ENCODE measurements at places on chromosomes 2 and 18.

DNA sequence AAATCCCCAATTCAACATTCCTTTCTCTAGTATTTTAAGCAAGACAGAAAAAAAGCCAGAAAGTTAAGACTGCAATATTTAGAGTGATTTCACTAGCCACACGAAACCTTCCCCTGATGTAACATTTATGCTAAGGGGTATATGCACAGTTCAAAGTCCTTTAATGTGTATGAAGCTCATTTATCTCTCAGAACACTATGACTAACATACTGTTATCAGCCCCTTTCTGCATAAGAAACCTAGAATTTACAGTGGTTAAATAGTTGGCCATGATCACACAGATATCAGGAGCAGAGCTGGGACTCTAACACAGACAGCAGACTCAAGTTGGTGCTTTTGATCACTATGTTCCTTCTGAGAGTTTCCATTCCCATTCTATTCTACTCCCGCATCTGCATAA, 185.5 kb downstream of the CDH2 start:
- DNase-seq, result no peak

DNA sequence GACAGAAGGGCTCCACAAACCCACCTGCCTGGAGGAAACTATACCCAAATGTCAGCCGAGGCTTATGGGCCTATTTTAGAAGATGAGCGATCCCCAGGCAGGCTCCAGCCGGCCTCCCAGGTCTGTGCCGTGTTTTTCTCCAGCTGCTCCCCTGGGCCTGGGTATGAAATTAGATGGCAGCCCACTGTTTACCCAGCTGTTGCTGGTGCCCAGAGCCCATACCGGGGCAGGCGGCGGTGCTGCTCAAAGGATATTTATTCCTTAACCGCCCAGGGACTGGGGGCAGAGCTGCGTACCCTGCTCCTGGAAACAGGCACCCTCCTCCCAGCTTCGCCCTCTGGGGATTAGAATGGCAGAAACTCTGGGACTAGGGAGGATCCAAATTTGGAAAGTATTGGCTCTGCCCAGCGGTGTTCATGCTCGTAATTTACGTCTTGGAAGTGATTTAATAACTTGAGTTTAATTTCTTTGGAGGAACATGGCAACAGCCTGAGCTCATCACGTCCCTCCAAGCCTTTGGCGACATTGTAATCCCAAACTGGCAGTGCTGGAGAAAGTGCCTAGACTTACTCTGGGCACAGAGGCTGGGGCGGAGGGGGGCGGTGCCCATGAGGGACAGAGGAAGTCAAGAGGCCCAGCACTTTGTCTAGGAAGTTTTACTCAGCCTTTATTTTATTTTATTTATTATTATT, 199.2 kb downstream of the KLHL29 start:
- DNase-seq, result peak; percentile 93

- DNase-seq, result no peak
Measured at GRCh38 chr2:167582619-167583018, 664.8 kb downstream of the STK39 start.

DNA sequence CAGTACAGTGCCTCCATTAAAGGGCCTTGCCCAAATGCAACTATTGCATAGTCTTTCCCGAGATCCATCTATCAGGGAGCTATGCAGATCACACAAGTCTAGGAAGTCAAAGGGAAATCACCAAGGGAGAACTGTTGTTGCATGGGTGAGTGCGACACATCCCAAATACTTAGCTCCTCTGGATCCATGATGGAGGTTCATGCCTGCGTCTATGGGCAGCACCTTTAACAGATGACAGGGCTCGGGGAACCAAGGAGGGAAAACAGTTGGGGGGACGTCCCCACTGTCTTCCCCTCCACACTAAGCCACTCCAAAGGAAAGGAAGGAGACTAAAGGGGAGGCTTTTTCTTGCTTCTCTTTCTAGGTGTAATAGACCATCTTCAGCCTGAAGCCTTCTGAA, 552.8 kb upstream of the PKDCC start:
- DNase-seq, result no peak

DNA sequence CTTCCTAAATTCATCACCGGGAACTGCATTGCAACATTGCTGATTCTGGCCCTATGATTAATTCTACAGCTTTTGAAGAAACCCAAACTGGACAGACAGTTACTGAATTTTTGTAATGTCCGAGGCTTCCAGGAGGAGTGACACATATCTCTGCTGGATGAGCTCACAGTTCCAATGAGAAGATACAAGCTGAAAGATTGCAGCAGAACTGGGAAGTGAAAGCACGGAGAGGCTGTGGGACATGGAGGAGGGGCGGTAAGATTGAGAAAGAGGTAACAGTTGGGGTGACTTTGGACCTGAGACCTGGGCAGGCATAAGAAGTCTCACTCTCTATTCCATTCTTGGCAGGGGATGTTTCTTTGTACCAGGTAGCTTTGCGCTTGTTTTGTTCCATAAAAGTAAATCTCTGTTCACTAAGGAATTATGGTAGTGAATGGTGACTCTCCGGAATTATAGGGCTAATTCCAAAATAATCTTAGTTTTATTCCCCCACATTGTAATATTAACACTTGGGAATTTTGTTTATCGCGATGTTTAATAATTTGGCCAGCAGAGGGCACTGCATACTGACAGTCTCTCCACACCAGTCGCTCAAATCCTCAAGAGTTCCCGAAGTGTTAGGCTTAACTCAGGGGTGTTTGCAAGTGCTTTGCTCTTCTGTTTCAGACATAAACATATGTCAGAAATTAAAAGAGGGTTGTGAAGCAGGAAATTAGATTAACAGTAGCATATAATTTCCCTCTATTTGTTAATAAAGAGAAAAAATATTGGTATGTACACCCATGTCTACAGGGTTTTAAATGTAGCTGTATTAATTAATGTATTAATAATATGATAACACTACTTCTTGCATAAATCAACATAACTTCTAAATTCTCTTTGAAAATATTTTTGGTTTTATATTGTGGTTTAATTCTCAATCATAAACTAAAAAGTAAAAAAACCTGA, 201.4 kb downstream of the SOCS6 start:
- DNase-seq, result peak; percentile 77

DNA sequence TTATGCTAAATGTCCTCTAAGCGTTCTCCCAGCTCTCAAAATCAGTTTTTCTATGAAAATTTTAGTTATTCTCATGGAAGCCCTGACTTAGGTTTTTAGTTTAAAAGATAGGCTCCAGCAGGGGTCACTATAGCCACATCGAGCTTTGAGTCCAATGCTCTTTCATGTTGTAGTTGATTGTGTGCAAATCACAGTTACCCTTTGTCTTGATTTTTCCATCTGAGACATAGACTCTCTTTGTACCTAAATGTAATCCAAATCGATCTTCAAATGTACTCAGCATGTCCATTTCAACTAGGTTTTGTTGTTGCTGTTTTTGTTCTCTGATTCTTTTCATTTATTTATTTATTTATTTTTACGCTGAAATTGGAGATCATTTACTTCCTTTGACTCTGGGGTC, 26.4 kb upstream of the MSTN start:
- DNase-seq, result peak; percentile 77

DNA sequence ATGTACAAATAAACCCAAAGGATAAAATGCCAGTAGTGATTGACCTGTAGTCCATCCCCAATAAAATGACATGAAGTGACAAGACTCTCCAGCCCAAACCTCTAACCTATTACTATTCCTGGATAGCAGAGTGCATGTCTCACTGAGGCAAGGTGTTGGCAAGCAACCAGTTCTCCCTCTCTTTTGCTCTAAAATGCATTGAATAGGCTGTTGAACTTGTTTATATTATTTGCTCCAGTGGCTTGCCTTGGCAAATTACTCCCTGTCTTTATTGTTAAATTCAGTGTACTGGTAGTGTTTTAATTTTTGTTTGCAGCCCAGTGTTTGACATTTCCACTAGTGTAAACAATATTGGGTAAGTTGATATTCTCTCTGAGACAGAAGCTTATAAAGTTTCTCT, 70.5 kb downstream of the CSRNP3 start:
- peak; percentile 12 for DNase-seq

DNA sequence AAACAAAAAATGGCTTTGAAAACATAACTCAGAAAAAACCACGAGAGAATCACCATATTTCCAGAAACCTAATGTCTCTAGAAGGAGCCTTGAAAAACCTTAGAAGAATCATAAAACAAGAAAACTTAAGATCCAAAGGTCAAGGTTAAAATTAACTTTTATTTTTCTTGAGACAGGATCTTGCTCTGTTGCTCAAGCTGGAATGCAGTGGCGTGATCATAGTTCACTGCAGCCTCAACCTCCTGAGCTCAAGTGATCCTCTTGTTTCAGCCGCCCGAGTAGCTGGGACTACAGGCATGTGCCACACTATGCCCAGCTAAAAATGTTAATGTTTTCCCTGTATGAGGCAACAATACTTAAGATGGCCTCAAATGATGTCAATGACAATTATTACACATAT, 254.2 kb upstream of the SESTD1 start:
- no peak for DNase-seq

GRCh38 chr18:13216092-13216582, 2.4 kb upstream of the LDLRAD4 start:
- DNase-seq, result peak; percentile 61

GRCh38 chr2:30454571-30454970, 7.5 kb downstream of the LCLAT1 start:
- DNase-seq, result no peak

DNA sequence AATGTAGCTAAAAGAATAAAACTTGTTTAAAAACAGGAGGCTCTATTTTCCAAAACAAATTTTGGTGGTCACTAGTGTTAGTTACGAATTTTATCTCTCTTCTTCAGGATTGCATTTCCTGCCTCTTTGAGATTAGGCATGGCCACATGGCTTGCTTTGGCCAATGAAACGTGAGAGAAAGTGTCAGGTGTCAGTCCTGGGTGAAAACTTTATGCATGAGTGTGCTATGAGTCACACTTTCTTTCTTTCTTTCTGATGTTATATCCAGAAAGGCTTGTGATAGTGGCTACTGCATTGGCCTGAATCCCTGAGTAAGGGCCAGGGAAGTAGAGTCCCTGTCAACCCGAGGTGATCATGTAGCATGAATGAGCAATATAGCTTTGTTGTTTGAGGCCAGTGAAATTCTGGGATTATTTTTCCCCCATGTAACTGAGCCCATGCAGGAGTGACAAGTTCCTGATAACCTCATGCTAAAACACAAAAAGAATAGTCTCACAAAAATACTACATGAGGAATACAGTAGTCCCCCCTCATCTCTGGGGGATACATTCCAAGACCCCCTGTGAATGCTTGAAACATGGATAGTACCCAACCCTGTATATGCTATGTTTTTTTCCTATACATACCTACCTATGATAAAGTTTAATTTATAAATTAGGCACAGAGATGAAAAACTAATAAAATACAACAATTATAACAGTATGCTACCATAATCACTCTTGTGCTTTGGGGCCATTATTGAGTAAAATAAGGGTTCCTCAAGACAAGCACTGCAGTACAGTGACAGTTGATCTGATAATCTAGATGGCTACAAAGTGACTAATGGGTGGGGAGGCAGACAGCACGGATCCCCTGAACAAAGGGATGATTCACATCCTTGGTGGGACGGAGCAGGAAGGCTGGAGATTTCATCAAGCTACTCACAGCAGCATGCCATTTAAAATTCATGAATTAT, 109.5 kb downstream of the CDC42EP3 start:
- no peak for DNase-seq

GRCh38 chr2:43076676-43077075, 149.7 kb downstream of the ZFP36L2 start:
- no peak for DNase-seq

DNA sequence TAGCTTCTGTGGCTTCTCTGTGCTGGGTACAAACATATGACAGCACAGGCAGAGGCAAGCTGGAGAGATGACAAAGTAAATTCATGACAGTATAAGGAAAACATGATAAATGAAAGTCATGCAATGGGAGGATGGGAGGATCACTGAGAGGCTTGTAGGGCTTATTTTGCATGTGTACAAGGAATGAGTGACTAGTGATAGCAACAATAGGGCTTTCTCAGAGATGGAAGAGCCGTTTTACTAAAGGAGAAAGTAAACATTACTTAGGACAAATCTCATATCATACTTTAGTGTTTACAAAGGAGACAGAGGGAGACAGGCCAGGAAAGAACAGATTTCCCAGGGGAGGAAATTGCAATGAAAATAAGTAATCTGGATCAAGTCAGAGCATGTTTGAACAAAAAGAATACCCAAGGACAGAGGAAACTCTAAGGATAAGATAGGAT, 82.5 kb upstream of the RBMS1 start:
- DNase-seq, result no peak

GRCh38 chr2:100957996-100958653, 44.0 kb upstream of the RPL31 start:
- no peak for DNase-seq

- no peak for DNase-seq
Measured at GRCh38 chr2:61727746-61728145, 126.1 kb downstream of the FAM161A start.

- no peak for DNase-seq
Measured at GRCh38 chr18:14924226-14924625, 176.3 kb downstream of the ANKRD30B start.

- DNase-seq, result no peak
Measured at GRCh38 chr2:100470898-100471514, 724 bp downstream of the NMS start.

GRCh38 chr2:59882279-59882678, 671.2 kb downstream of the BCL11A start:
- DNase-seq, result no peak

DNA sequence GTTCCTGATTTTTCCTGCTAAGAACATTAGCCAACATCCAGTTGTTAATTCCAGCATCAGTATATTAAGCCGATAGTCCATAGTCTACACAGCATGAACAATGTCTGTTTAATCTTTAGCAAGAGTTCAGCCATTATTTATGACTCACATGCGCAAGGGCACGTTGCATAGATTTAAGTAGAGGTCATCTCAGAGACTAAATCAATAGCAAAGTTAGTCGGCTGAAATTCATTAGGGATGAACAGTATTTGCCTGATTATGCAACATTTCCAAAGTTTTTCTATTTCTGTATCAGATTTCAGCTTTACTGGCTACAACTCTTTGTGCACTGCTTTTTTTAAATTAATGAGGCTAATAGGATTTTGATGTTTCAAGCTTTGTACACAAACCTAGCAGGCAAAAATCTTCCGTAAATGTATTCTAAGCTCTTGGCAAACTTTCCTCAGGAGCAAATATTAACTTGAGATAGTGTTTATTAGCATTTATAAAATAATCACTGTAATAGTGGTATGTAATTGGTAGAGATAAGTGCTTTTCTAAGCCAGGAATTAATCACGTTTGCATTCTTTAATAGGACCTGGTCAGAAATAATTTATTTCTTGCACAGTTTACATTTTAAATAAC, 578.7 kb upstream of the ID2 start:
- DNase-seq, result no peak

DNA sequence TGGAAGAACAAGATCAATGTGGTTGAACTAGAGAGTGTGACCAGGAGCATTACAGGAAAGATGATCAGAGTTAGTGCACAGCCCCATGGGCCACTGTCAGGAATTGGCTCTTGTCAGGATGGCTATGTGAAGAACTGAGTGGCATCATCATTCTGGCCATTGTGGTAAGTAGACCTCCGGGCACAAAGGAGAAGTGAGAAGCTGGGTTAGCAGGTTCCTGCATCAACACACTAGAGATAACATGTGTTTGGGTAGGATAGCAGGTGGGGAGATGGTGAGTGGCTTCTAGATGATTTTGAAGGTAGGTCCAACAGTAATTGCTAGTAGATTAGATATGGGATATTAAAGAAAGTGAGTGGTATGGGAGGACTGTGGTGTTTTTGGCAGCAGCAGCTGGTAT, 408.2 kb downstream of the TSN start:
- no peak for DNase-seq
